NCI-H524 (cell line): ENCODE measurements at places on chromosomes 1 and 21.

- DNase-seq: no peak
Measured at GRCh38 chr1:8112611-8113261, 86.6 kb upstream of the ERRFI1 start.

GRCh38 chr1:208174200-208174599, 70.0 kb downstream of the PLXNA2 start:
- peak; percentile 55 for DNase-seq

- no peak for DNase-seq
Measured at GRCh38 chr1:87644033-87644578, 315.4 kb downstream of the LMO4 start.

DNA sequence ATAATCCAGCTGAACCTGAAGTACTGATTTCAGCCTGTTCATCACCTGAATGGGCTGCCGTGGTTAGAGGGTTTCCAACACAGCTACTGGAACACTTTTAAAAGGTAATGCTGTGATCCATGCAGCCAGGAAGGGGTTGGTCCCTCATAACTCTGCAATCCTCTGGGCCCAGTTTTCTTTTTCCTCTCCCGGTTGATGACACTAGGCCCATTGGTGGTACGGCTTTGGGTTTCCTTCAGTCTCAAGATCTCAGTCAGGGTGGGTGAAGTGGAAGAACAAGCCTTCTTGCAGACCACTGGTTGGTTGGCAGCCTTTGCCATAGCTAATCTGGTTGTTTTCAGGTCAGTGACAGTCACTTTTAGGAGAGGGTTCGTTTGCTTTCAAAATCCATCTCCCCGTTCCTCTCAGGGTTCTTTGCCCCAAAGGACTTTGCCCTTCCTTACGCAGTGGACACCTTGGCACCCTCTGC, 502 bp upstream of the SLC35A3 start:
- peak; percentile 51 for DNase-seq

DNA sequence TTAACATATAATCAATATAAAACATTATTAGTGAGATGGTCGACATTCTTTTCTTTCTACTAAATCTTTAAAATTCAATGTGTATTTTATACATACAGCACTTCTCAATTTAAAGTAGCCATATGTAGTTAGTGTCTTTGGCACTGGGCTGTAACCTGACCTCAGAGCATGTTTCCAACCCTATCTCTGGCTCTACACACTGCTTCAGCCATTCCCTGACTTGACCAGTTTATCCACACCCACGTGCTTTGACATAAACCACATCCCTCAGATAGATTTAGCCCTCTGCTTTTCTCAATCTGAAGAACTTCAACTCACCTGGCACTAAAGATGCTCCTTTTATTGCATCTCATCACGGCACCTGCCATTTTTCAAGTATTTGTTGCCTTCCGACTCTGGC, 58.3 kb downstream of the RGS2 start:
- DNase-seq: no peak
